ENCODE measurements at places on chromosomes 5 and 9.
A peak's percentile ranks its signal among the peaks of the same experiment; 100 is the strongest.

DNA sequence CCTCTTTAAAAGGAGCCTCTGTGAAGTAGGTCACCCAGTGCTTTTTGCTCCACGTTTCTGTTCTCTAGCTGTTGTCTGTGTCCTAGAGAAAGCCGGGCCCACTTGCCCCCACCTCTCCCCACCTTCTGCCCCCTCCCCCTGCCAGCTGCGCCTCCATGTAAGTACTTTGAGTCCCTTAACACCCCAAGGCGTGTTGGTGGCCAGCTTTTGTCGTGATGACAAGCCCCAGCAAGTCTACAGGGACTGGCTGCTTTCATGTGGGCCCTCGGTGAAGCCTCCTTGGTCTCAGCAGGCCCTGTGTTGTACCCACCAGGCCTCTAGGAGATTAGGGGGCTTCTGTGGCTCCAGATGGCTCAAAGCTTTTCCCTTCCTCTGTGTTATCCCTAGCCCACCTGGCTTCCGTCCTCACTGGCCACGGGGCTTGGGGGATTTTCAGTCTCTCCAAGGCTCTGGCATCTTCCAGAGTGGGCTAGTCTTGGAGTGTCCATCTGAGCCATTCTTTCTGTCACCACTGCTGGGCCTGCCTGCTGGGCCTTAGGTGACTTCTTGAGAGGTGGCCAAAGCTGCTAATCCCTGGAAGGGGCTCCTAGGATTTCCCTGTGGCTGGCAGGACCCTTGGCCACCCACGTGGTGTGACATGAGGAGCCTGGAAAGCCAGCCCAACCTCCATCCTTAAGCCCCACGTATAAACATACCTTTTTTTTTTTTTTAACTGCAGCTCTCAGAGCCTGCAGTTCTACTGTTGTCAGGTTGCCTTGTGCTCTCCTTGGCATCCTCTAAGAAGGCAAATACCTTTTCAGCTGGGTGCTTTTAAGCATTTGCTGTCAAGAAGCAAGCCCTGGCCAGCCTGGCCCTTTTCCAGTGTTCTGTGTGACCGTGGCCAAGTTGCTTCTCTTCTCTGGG, 1.1 kb upstream of the NDST1 start:
- no peak for DNase-seq

DNA sequence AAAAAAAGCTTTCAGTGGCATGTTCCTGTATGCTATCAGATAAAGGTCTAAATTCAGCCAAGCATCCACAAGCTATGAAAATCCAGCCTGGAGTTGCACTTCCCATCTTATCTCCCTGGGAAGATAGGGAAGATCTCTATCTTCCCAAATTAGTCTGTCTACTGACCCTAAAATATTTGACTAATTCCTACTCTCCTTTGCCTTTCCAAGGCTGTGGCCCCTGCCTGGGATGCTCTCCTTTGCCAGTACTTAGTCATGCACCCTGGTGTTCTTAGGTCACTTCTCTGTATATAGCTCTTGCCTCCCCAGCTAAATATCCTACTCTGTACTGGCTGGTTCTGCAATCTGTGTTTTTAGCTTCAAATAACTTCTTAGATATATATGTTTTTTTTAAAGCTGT, 44.0 kb upstream of the PLPP1 start:
- no peak for DNase-seq

DNA sequence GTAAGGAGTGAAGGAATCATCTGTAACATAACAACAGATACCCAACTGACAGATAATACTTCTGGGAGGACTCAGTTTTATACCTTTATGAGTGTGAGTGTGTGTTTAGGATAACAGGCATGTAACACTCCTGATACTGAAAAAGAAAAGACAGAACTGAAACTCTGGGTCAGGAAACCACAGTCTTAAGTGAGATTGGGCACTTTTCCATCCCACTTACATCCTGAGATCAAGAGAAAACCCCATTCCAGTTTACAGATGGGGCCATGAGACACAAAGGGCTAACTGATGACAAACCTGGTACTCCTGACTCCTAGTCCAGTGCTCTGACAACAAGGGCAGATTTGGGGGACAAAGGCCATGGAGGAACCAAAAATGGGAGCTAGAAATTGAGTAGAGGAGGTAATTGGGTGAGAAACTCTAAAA, 18.0 kb downstream of the IL5 start:
- DNase-seq = no peak

- no peak for DNase-seq
These were observed 168.3 kb downstream of the PIK3R1 start for GRCh38 chr5:68383888-68384310.

GRCh38 chr9:115495052-115495635, 377.2 kb upstream of the TNC start:
- no peak for DNase-seq

GRCh38 chr9:132260846-132261245, 93.9 kb downstream of the SETX start:
- DNase-seq = peak; percentile 8

GRCh38 chr9:89493181-89493580, 4.7 kb downstream of the SEMA4D start:
- no peak for DNase-seq

DNA sequence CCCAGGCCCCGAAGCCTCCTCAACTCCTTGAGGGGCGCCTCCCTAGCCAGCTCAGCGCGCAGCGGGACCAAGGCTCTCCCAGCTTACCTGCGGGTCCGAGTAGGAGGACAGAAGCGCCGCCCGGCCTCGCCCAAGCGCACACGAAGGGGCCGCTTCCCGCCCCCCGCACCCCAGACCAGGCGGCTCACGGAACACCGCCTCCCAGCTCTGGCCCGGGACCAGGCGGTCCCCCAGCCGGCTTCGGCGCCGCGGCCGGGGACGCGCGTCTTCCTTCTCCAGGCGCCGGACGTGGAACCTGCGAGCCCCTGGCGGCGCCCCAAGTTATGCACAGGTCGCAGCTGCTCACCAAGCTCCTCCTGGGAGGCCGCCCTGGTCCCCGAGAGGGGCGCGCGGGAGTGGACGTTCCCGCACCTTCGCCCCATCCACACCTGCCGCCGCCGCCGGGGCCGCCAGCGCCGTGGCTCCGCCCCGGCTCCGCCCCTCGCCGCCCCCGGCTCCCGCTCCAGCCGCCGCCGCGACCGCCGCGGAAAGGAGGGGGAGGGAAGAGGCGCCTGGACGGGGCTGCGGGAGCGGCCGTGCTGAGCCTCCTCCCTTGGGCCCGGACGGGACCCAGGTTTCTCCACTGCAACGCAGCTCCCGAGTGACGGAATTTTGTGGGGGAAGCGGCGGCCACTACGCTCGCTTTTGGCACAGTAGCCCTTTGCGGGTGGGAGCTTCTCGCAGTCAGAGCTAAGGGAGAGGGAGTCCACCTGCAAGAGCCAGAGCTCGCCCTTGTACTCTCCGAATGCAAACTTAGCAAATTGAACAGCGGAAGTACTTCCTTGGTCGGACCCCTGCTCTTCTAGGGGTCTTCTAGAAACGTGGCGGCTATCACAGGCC, 77.5 kb upstream of the IFNE start:
- peak; percentile 74 for DNase-seq

GRCh38 chr5:176810687-176811501, 535 bp downstream of the UNC5A start:
- no peak for DNase-seq

DNA sequence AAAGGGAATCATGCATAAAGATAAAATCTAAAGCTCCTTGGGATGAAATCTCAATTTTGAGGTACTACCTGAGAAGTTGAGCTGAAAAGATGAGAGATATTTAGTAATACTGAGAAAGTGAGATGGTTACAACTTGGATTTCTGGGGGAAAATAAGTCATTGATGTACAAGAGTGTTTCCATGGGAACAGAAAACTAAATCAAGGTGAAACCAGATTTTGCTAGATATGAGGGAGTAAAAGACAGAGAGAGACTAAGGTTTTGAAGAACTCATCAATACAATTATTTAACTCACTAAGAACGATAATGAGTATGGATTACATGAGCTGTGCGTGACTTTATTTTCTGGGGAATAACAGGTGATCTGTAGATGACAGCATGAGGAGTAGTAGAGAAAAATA, 10.2 kb upstream of the ST8SIA4 start:
- no peak for DNase-seq

DNA sequence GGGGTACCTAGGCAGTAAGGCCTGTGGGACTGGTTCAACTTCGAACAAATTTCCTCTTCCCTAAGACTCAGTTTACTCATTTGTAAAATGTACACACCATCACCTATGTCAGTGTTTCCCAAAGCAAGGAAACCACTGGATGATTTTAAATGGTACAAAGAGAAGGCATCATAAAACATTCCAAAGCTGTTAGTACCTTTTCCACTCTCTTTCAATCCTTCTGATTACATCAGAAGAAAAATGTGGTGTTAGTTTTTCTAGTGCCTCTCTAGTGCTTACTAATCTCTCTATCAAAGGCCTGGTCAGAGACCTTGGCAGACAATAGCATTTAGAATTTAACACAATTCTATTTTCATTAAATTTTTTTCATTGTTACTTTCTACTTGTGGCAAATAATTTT, 18.1 kb downstream of the NR6A1 start:
- no peak for DNase-seq

- DNase-seq = no peak
These were observed 396.1 kb upstream of the GRIA1 start for GRCh38 chr5:153094333-153094732.

DNA sequence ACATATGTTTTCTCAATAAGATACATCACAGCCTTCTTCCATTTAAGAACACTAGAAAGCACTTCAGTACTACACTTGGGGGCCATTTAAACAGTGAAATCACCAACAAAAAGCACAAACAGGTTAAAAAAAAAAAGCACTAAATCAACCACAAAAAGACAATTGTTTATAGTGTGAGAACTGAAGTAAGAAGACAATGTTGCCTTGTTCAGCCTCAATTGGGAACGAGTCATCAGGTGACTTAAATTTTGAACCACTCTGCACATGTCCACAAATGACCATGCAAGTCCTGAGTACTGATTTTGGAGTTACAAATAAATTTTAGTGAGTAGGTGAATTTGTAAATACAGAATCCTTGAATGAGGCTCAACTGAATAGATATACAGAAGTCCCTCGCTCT, 37.2 kb upstream of the HNRNPA0 start:
- no peak for DNase-seq

DNA sequence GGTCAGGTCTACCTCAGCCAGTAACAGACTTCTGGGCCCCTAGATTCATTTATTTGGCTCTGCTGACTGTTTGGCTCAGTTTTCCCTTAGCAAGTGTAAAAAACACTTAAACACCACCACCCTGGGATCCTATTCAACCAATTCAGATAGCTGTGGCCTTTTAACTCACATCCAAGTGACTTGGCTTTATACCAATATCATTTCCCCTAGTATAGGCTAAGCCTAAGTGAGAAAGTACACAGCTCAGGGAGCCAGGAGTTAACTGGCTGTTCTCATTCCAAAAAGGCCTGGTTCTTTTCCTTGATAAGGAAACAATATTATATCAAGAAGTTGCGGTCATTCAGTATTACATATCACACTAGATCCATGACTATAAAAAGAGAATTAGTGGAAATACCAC, 163.5 kb downstream of the ARL15 start:
- DNase-seq = no peak

DNA sequence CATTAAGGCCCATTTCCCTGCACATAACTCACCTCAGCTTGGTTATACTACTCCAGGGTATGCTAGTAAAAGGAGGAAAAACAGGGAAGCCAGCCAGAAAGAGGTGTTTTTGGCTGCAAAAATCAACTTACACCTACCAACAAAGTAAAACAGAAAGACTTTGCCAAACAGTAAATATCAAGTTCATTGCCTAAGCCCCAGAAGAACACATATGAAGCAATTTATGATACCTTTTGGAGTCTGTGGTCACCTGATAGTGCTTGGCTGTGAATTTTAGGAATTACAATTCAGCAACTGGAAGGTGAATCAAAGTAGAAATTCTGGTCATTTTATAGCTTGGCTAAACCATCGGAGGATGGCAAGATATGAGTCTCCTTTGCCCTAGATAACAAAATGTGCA, 463.7 kb upstream of the CLINT1 start:
- no peak for DNase-seq

GRCh38 chr5:123871373-123871772, 359.4 kb downstream of the CSNK1G3 start:
- no peak for DNase-seq

GRCh38 chr9:79768194-79768593, 196.4 kb downstream of the TLE4 start:
- no peak for DNase-seq

DNA sequence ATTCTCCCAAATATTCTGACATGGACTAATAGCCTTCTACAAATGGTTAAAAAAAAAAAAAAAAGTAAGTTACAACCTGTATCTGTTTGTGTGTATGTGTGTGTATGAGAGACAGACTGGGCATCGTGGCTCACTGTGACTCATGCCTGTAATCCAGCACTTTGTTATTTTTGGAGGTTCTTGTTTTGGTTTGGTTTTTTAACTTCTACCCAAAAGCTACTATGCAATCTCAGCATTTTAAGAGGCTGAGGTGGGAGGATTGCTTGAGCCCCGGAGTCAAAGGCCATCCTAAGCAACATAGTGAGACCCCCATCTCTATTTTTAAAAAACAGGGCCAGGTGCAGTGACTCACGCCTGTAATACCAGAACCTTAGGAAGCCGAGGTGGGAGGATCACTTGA, 17.6 kb upstream of the HAVCR1 start:
- no peak for DNase-seq

DNA sequence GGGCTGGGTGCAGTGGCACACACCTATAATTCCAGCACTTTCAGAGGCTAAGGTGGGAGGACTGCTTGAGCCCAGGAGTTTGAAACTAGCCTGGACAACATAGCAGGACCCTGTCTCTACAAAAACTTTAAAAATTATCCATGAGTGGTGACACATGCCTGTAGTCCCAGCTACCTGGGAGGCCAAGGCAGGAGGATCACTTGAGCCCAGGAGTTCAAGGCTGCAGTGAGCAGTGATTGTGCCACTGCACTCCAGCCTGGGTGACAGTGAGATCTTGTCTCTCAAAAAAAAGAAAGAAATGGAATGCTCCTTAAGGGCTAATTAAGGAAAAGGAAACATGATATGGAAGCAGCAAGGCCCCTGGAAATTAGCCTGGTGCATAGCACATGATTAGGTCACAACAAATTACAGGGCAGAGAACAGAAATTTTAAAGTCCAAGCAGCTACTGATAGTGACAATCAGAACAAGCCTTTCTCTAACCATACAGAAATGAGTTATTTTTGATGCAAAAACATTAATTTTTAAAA, 19.5 kb downstream of the ANKH start:
- DNase-seq = no peak

- no peak for DNase-seq
These were observed 446.4 kb upstream of the PTGER4 start for GRCh38 chr5:40233268-40233667.

DNA sequence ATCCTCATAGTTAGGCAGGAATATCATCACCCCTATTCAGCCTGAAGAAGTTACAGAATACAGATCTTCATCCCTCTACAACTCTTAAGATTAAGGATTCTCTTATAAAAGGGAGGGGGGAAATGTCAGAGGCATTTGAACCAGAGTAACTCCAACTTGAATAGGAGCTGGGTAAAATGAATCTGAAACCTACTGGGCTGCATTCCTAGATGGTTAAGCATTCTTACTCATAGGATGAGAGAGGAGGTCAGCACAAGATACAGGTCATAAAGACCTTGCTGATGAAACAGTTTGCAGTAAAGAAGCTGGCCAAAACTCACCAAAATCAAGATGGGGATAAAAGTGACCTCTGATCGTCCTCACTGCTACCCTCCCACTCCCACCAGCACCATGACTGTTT, 14.4 kb downstream of the FREM1 start:
- DNase-seq = no peak
